ENCODE measurements at places on chromosomes 7 and 10. TPM values are rescaled to one million over a fixed set of nuclear protein-coding genes. Genes with fewer than 3 reads are reported as not detected.

DNA sequence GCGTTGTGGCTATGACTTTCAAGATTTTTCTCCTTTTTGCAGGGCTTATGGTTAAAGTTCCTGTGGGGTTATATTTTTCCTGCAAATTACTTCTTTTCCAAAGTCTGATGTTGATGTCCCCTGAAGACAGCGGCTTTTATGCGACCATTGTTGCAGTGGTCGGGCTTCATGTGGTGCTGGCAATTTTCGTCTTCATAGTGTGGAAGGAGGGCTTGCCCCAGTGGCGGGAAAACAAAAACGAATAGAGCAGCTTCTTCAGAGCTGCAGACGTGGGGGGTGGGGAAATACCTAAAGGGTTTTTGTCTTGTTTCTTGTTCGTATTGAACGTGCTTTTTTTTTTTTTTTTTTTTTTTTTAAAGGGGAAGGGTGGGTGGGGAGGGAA, 53.8 kb downstream of the MCMBP start:
- no peak overlapping the region for H3K4me3 ChIP-seq
- peaks cover 65% of the 10 kb centered on the region for H3K36me3 ChIP-seq
- H3K27me3 ChIP-seq = no peaks in the 10 kb centered on the region
- H3K4me1 ChIP-seq = peaks cover 12% of the 10 kb centered on the region
- peak overlapping the region; percentile 14 for H3K27ac ChIP-seq

GRCh38 chr7:129144834-129145668, 544 bp downstream of the TSPAN33 start:
- DNase-seq = peak; percentile 48
- peaks cover 54% of the 10 kb centered on the region for H3K4me1 ChIP-seq
- H3K27me3 ChIP-seq = no peaks in the 10 kb centered on the region

DNA sequence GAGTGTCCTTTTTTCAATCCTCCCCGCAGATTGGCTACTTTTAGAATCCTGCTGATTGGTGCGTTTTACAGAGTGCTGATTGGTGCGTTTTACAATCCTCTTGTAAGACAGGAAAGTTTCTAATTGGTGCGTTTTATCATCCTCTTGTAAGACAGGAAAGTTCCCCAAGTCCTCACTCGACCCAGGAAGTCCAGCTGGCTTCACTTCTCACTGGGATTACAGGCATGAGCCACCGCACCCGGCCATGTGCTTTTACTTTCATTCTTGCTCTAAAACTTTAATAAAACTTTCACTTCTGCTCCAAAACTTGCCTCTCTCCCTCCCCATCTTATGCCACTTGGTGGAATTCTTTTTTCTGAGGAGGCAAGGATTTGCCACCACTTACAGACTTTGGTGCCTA, 17.0 kb upstream of the WAPL start:
- peaks cover 5% of the 10 kb centered on the region for H3K27me3 ChIP-seq
- H3K36me3 ChIP-seq = no peaks in the 10 kb centered on the region
- no peak overlapping the region for H3K4me3 ChIP-seq
- H3K27ac ChIP-seq = peak overlapping the region; percentile 16
- no peak for DNase-seq
- H3K4me1 ChIP-seq = peaks cover 13% of the 10 kb centered on the region

CRHR2 gene
- total RNA-seq = not detected

OPALIN gene
- not detected for total RNA-seq

Data from activated B cell treated with CpG ODN at 0.5 μM for 24 hours (primary cell).